Stimulated activated CD4-positive, alpha-beta T cell treated with anti-CD3 and anti-CD28 coated beads, Interleukin-1b, Interleukin-23, amount 100 ng/mL, for 24 hours (primary cell): ENCODE measurements at places on chromosomes 5 and 9.

DNA sequence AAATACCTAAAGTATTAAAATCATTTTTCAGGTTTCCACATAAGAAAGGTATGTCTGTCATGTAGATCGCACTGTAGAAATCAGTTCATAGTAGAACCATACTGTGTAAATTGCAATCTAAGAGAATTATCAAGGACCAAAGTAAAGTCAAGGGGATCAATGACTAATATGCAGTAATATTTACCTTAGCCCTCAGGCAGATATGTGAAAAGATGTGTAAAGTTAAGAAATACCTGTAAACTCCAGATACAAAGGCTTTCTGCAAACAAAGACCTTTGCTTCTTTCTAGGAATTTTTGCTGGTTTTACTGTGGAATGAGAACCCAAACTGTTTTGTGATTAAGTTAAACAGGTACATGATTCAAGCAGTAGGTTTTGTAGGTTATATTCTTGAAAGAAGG lies 11.6 kb downstream of the POLK start:
- DNase-seq: no peak

DNA sequence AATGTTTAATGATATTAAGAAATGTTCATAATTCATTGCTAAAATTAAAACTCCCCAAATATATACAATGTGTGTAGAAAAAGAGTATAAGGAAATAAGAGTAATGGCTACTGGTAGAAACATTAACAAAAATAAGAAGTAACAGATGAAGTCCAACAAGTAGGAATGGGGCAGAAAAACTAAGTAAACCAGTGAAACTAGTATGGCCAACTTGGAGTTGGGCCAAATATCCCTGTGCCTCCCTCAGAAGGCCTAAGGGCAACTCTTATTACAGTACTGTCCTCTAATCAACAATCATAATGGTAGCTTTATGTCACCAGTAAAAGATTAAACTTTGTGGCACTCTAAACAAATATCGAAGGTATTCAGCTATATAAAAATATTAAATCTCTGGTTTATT lies 93.5 kb downstream of the SSBP2 start:
- no peak for DNase-seq

DNA sequence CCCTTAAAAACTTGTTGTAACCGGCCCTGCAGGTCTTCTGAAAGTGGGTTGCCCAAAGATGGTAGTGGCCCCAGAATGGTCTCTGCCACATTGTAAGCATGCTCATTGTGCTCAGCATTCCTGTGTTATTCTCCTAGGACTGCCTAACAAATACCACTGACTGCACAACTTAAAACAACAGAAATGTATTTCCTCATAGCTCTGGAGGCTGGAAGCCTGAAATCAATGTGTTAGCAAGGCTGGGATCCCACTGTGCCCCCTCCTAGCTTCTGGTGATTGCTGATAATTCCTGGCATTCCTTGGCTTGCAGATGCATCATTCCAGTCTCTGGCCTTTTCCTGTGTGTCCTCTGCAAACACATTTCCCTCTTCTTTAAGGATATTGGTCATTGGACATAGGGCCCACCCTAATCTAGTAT lies 3.4 kb upstream of the GCNT4 start:
- no peak for DNase-seq

DNA sequence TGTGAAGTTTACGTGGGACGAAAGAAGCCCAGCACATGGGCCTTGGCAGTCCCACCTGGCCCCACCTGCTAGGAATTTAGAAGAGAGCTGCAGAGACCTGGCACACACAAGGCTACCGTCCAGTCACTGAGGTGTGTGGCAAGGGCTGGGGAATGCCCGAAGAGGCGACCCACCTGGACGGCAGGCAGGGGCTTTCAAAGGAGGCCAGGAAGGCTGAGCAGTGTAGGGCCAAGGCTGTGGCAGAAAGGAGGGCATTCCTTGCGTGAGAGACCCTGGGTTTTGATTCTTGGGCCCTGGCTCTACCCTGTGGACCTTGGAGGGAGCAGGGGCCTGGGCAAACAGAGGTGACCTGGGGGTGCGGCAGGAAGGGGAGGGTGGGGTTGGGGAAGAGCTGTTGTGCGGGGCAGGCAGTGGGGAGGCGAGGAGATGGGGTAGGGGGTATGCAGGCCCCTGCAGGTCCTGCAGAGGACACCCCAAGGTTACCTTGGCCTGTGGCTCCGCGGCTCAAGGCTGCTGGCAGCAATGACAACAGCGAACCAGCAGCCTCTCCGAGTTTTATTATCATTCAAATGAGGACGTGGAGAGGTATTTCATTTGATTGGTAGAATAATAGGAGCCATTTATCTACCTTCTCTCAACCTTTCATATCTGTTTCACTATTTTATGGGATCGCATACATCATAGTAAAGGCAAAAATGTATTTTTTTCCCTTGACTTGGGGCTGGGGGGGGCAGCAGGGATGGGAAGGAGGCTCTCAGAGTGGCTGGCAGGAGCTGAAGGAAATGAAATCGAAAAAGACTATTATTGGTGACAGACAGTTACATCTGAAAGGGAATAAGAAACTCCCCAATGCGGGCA lies 24.8 kb downstream of the TSPAN17 start:
- DNase-seq: no peak

GRCh38 chr5:79200573-79201183 lies 35.3 kb upstream of the JMY start:
- no peak for DNase-seq

GRCh38 chr9:77673941-77674791 lies 26.0 kb upstream of the GNA14 start:
- no peak for DNase-seq

DNA sequence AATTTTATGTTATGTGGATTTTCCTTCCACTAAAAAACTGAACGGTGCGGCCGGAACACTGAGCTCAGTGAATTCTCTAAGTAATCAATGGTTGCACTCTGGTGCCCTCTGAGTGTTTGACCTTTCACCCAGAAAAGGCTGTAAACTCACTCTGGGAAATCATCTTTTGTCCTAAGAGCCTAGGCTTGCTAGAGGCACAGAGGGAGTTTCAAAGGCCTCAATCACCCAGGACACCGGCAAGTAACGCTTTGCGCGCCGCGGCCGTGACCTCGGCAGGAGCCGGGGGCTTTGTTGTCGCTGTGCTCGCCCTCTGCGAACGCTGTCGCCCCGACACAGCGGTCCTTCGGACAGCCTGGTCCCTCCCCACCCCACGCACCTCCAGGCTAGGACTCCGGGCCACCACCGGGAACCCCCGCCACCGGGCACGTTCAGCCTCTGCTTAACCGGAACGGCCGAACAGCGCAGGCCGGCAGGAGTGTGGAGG lies 703 bp downstream of the ISCA1 start:
- DNase-seq: no peak

- DNase-seq: no peak
Measured at GRCh38 chr5:137666461-137666850, 69.4 kb downstream of the KLHL3 start.

DNA sequence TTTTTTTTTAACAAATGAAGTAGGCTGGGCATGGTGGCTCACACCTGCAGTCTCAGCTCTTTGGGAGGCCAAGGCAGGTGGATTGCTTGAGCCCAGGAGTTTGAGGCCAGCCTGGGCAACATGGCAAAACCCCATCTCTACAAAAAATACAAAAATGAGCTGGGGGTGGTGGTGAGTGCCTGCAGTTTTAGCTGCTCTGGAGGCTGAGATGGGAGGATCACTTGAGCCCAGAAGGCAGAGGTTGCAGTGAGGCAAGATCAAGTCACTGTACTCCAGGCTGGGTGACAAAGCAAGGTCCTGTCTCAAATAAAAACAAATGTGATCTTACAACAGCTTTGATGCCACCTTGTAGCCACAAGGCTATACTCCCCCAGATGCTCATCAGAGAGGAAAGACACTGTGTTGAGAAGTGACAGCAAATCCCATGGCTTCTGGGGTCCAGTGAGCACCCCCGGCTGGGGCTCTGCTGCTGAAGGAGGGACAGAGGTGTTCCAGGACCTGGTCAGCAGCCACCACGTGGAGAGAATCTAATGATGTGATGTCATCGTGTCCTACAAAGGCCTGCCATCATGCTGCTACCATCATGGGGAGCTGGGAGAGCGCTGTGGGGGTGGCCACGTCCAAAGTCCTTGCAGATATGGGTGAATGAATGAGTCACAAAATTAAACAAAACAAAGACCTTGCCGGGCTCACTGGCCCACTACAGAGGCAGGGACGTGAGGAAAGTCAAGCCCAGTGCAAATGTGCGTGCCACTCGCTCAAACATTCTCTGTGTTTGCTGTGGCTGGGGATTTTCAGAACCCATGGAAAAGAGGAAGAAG lies 60.7 kb downstream of the PRRT1B start:
- no peak for DNase-seq

DNA sequence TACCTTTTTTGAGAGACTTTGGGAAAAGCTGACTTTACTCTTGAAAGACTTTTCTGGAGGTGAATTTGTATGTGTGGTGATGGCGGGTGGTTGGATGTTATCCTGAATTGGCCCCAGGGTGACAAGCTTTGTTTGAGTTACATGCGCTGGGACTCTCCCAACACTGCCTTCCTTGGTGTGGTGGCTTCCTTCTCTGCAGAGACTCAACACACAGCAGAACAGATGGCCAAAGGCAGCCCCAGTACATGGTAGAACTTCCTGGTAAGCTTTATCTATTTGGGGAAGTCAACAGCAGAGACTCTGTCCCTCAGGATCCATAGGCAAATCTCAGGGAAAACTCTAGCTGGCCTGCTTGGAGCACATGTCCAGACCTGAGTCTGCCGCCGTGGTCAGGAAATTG lies 18.1 kb downstream of the C1QTNF2 start:
- no peak for DNase-seq

DNA sequence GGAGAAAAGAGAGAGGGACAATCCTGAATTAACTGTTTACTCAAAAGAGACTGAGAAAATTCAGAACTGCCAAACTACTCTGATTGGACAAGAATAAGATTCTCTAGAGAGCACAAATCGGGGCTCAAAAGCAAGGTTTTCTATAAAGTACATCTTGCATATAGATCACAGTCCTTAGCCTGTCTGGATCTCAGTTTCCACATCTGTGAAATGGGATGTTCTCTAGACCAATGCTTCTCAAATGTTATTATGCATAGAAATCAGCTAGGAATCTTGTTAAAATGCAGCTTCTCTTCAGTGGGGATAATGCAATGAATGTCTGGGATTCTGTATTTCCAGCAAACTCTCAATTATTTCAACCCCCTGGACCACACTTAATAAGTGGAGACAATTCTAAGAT lies 231.6 kb downstream of the ESM1 start:
- no peak for DNase-seq

- DNase-seq: no peak
Measured at GRCh38 chr9:81256368-81256767, 433.0 kb downstream of the TLE1 start.

- DNase-seq: no peak
Measured at GRCh38 chr5:138603249-138603920, 28.2 kb upstream of the HSPA9 start.

GRCh38 chr5:135979510-135979909 lies 24.7 kb upstream of the LECT2 start:
- DNase-seq: no peak

DNA sequence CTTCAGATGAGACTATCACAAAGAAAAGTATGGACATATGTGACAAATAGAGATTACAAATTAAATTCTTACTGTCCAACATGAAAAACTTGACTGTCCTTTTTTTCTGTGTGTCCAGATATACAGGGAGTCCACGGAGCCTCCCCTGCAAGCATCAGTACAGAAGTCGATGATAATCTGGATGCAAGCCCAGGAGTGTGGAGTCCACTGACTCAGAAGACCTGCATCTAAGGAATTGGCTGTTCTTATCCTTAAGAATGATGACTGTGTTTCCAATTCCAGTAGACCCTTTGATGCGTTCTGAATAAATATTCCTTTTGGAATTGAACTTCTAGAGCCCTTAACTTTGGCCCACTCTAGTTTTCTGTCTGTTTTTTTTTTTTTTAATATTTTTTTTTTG lies 56.7 kb upstream of the TAF11L2 start:
- no peak for DNase-seq

GRCh38 chr9:83965350-83966208 lies 14.4 kb downstream of the HNRNPK start:
- DNase-seq: no peak

- no peak for DNase-seq
Measured at GRCh38 chr5:104189909-104190308, 627.3 kb upstream of the NUDT12 start.

GRCh38 chr9:83284746-83285145 lies 221.8 kb upstream of the RASEF start:
- no peak for DNase-seq

DNA sequence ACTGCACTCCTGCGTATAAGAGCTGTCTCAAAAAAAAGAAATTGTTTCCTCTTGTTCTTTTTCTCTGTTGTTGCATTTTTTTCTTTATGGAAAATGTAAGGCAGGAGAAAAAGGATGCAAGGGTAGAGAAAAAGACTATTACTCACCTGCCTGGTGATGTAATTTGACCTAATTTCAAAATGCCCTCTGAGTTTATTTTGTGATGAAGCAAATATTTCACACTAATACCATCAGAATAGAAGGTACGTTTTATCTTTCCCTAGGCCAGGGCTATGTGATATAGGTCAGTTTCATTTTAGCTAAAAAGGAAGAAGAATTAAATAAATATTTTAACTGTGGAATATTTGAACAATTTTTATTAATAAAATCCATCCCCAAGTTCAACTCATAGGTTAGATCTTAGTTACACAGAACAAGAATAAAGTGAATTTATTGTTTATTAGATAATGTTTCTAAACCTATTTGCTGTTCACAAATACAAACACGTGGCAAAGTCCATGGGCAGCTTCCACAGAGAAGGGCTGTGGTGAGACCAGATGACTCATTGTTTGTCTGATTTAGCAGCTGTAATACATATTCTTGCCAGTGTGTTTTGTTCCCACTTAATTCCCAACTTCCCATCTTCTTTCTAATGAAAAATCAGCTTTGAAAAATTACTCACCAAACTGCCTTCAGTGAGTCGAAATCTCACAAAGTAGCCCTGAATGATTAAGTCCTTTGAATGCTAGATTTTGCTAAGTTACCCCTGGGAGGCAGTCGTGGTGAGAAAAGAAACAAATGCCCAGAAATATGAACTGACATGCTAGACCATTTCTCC lies 52.8 kb upstream of the CCDC112 start:
- no peak for DNase-seq

DNA sequence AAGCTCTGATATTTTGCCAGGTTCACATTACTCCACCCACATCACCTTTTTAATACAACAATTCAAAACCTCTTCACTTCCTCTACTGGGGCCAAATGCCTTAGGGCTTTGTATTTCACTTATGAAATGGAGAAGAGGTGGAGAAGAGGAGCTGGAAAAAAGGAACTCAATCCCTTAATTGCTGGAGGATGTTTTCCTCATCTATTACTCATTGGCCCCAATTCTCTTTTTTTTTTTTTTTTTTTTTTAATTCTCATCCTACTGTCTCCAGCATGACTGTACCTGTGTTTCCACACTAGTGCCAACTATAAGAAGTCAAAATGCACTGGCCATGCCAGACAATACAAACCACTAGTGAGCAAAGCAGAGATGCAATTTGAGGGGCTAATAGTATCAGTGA lies 20.9 kb downstream of the FAM13B start:
- no peak for DNase-seq
